ENCODE measurements at places on chromosomes 2 and 18.

GRCh38 chr2:52465287-52465686 is 1302.3 kb upstream of the CHAC2 start:
- DNase-seq: no peak

DNA sequence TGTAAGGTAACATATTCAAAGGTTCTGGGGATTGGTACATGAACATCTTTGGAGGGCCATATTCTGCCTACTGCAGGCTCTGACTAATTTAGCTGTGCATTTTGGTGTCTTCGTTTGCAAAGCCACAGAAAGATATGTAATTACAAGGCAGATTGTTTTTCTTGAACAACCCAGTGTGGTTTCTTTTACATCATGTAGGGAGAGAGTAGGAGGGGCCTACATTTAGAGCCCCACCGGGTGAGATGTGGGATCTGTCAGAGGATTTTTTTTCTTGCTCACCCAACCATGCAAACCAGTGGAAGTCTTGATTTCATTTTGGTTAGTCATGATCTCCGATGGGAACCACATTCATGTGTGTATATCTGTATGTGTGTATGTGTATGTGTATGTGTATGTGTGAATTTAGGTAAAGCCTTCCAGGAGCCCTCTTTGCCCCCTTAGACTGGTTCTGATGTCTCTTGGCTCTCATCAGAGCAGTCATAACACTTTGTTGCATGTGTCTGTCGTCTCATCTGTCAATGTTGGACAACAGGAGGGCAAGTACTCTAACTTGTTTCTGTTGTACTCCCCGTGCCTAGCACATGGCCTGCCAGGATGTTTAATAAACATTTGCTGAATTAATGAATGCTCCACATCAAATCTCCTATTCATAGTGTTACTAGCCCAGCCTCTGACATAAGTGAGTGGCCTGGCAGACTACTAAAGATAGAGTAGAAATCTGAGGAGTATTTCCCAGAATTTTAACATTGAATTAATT is 239.9 kb downstream of the MTX2 start:
- DNase-seq: no peak

DNA sequence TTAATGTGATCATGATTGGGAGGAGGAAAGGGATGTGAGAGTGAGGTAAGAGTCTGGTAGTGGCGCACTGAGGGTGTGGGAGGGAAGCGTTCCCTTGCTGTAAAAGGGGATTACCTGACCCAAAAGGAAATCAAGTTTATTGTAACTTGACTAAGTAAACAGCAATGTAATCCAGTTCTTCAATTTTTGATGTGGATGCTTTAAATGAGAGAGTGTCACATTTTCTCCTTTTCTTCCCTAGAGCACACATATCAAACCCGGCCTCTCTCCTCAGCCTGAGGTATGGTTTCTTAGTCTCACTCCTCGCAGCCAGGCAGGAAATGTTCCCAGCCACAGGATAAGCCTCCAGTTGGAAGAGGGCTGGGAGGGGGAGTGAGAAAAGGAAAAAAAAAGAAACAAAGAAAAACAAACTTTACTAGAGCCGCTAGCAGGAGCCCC is 688 bp upstream of the ARHGAP28 start:
- no peak for DNase-seq

DNA sequence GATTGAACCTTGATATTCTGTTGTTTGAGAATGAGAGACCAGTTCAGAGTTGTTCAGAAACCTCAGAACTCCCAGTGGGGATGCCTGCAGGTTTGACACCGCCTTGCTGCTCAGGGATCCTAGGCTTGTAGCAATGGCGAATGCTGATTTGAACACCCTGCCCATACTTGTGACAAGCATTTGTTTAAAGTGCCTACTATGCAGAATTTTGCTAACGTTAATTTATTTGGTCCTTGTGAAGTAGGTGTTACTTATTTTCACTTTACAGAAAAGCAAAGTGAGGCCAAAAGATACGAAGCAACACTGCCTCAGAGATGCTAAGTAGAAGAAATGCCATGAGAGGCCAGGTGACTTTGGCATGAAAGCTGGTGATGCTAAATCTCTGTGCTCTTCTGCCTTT is 32.3 kb downstream of the STON1 start:
- DNase-seq: no peak
